BE2C (cell line): ENCODE measurements at places on chromosomes 12 and 14.

DNA sequence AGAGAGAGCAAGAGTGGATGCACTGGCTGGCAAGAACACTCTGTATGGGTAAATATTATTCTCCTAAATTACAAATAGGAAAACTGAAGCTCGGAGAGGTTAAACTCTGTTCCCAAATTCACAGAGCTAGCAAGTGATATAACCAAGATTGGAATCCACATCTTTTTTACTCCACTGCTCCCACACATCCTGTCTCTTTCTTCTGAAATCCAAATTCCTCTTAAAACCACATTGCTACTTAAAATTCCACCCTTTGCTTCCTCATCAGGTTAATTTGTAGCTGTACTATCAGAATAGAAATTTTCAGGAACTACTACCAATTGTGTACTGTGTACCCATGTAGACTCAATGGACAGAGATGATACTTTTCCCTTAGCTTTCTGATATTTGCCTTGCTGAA lies 74.4 kb downstream of the ARMH4 start:
- DNase-seq: no peak

DNA sequence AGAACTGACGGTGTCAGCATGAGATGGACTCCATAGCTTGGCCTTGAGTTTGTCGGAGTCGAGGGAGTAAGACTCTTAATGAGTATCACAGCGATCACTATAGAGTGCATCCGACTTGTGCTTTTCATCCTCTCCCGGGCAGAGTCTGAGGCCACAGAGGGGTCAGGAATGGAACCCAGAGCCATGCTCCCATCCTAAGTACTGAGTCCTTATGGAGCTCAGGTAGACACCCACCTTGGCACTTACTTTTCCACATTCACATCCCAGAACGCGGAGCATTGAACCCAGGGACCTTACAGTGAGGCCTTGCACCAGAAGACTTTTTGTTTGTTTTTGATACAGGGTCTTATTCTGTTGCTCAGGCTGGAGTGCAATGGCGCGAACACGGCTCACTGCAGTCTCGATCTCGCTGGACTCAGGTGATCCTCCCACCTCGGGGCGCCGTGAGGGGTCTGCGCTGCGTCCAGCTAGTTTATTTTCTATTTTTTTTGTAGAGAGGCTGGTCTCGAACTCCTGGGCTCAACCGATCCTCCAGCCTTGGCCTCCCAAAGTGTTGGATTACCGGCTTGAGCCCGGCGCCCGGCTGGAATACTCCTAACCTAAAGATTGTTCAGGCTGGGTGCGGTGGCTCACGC lies 719 bp upstream of the SRSF9 start:
- no peak for DNase-seq

GRCh38 chr14:25108959-25109358 lies 59.0 kb upstream of the STXBP6 start:
- DNase-seq: peak; percentile 14

- DNase-seq: no peak
Observed at GRCh38 chr14:50797250-50798047, 33.5 kb downstream of the NIN start.

- no peak for DNase-seq
Observed at GRCh38 chr12:84969226-84969625, 56.6 kb upstream of the SLC6A15 start.

DNA sequence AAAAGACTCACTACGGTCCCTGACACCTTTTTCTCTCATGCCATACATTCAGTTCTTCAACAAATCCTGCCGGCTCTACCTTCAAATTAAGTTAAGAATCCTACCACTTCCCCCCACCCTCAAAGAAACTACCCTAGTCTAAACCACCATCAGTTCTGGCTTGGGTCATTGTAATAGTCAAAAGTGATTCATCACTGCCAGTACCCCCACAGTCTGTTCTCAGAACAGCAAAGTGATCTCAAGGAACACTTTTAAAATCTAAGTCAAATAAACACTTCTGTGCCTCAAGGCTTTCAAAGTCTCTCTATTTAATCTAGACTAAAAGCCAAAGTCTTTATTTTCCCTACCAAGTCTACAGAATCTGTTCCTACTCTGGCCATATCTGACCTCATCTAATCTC lies 12.0 kb upstream of the FAM234B start:
- no peak for DNase-seq

GRCh38 chr12:12278899-12279298 lies 12.1 kb upstream of the LRP6 start:
- no peak for DNase-seq

- no peak for DNase-seq
Observed at GRCh38 chr14:74765721-74766120, 2.6 kb downstream of the YLPM1 start.
